ENCODE measurements at places on chromosomes 12 and 14. TPM values are rescaled to one million over a fixed set of nuclear protein-coding genes. Genes with fewer than 3 reads are reported as not detected.
A peak's percentile ranks its signal among the peaks of the same experiment; 100 is the strongest.

DNA sequence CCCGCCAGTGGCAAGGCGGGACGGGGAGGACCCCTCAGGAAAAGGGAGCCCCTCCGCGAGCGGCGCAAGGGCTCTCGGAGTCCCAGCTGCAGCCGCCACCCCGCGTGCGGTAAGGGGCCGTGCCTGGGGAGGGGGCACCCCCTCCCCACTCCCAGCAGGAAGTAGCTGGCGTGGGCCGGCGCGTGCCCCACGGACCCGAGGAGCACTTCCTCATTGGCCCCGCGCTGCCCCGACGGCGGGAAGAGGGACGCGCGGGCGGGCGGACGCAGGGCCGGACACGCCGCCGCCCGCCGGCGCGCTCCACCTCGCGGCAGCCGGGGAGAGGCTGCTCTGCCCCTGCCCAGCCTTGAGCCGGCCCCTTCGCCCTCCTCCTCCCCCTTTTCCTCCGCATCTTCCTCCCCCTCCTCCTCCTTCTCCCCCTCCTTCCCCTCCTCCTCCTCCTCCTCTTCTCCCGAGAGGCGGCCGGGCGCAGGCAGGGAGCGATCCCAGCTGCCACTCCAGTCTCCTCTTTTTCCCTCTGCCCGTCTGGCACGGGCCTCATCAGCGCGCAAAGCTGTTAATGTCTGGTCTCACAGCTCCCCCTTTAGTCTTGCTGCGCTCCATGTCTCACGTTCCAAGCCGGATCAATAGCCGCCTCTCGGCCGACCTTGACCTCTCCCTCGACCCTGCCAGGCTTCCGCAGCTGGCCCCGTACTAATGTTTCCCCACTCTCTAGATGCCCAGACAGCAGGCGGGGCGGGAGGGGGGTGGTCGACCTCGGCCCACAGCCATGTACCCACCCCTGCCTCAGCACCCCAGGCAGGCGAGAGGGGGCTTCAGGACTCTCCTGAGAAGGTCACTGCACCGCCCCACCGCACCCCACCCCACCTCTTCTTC, 2.6 kb upstream of the BCL11B start:
- peak; percentile 82 for DNase-seq

DNA sequence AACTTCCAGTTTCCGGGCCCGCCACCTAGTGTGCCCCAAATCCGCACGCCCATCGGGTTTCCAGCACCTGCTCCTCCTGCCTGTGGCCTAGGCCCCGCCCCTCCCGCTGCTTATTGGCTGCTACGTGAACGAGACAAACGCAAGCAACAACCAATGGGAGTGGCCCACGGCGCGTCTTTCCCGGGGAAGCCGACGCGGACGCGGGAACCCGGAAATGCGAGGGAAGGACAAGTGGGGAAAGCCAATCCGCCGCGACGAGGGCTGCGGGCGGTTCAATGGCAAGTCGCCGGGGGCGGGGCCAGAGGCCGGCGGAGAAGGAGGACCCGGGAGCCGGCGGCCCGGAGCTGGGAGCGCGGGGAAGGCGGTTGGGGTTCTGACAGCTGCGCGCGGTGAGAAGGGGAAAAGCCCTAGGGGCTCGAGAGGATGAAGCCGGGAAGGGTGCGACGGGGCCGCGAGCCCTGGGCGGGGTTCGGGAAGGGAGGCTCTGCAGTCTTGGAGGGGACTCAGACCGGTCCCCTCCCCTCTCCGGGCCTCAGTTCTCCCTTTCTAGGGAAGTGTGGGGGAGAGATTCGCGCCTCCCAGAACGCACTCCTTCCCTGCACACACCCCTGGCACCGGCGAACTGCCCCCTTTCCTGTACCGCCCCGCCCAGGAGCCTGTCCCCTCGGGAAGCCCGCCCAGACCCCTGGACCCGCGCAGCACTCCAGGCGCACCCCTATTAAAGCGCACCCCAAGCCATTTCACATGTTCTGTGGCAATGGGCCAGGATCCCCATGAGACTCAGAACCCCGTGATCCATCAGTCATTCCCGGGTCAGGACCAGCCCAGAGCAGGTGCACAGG, at the start of gene FICD:
Gene FICD (plus strand): TSS at position 305 of the 842 bp plus-strand sequence. CDS start 1,696 bp downstream, outside the sequence.
- peak; percentile 98 for DNase-seq

DNA sequence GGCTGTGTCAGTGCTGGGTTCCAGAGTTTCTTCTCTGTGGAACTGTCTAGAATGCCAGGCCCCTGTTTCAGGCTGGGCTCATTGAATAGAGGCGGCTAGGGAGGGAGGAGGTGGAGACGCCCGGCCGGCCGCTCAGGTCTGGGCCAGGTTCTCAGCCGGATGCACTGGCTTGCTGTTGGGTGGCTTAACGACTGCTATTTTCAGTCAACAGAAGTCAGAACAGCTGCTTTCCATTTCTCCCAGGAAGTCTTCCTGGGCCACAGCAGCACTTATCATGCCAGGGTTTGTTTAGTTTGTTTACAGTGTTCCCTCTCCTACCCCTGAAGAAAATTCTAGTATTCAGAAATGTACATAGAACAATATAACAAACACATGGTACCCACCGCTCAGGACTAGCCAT, 26.0 kb upstream of the VPS37B start:
- no peak for DNase-seq

DNA sequence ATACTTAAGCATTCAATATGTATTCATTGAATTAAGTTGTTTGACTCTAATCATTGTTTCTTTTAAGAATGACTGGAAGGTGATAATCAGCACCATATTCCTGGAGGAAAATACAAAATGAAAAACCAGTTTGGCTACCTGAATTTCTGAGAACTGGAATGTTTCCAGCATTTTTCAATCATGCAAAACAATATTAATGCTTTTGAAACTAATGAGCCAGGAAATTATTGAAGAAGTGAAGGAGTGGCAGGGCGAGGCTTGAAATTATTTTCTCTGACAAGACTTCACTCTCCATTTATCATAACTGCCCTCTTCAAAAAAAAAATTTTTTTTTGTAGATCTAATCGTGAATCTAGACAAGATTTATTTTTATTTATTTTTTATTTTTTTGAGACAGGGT, 19.0 kb downstream of the TMEM19 start:
- no peak for DNase-seq

GRCh38 chr14:55701638-55702037, 121.6 kb downstream of the KTN1 start:
- no peak for DNase-seq

DNA sequence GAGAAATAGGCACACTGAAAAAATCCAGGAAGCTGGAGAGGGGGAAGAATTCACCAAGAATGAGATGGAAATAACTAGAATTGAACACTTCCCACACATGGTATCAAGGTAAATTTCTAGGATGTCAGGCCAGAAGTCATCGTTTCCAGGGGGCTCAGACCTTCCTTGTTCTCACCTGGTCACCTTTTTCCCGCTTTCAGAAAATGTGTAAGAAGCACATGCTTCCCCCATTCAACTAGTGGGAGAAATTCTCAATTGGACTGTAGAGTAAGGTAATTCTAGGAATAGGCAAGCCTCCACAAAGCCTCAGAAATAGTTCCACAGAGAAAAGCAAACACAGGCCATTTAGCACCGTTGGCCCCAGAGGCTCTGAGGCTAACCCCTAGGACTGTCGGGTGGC, 2.8 kb upstream of the PTMS start:
- no peak for DNase-seq

- no peak for DNase-seq
Measured at GRCh38 chr12:40336573-40337199, 111.9 kb downstream of the LRRK2 start.

DNA sequence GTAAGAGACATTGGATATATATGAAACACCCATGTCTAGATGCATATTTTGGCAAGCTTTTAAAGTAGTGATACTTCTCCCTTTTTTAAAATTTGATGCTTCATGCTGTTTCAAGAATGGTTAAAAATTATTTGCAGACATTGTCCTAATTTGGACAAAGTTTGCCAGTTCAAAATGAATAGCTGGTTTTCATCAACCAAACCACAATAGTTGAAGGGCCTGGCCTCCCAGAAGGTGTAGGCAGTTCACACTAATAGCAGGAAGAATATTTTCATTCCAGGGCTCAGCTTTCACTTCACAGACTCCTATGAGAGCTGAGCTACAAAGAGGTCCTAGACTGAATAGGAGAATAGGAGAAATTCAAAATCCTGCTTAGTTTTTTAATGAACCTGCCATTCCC, 78.7 kb downstream of the STXBP6 start:
- DNase-seq: no peak

DNA sequence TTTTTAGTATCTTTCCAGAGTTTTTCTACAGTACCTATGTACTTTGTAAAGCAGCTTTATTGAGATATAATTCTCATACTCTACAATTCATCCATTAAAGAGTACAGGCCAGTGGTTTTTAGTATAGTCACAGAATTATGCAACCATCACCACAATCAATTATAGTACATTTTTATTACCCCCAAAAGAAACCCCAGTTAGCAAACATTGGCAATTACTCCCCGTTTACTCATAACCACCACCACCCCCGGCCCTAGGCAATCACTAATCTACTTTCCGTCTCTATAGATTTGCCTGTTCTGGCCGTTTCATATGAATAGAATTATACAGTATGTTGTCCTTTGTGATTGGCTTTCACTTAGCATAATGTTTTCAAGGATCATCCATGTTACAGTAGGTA, 119.8 kb downstream of the KICS2 start:
- no peak for DNase-seq

GRCh38 chr12:93361151-93361919, 16.4 kb upstream of the NUDT4 start:
- no peak for DNase-seq

DNA sequence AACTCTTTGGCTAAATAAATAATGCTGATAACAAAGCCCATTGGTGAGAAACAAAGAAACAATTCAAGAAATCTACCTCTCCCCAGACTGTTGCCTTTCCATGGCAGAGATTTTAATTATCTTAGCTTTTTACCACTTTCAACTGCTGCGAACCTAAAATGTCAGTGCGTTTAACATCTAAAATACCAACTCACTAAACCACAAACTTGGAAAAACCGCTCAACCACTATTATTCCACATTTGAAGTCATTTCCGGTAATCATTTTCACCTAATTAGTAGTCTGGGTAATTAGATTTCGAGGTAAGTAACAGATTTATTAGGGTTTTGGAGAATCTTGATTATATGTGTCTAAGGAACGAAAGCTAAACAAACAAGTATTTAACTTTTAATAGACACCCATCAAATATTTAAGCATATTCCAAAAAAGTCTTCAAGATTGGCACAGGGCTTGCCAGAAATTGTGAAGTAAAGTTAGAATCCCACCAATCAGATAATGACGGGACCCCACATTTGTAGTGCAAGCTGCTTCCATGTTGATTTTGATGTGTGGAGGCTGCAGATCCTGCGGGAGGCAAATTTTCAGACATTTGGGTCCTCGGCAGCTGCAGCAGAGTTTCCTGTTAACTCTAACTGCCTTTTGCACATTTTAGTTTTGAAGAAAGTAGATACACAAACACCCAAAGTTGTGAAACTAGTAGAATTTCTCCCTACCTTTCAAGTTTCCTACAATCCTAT, 4.1 kb downstream of the OTX2 start:
- no peak for DNase-seq

GRCh38 chr12:25859976-25860375, 98.5 kb upstream of the RASSF8 start:
- no peak for DNase-seq

DNA sequence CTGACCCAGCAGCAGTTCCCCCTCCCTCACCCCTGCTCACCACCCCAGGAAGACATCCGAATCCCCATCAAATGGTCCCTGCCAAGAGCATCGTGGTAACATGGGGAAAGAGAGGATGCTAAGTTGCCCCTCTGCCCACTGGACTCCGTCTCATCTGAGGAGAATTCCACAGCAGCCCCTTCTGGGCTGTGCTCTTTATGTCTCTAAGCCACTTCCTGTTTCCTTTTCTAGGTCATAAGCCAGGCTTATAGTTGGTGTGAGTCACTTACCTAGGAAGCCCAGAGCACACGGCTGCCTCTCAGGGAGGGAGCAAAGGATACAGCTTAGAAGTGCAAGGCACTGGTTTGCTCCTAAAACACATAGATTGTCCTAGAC, 76.0 kb downstream of the VCPKMT start:
- no peak for DNase-seq

- DNase-seq: no peak
Measured at GRCh38 chr12:1821805-1822204, 1.4 kb downstream of the LRTM2 start.

GRCh38 chr14:69328317-69328716, 68.4 kb downstream of the GALNT16 start:
- DNase-seq: no peak

- DNase-seq: no peak
Measured at GRCh38 chr14:105155071-105155651, 13.4 kb downstream of the JAG2 start.

DNA sequence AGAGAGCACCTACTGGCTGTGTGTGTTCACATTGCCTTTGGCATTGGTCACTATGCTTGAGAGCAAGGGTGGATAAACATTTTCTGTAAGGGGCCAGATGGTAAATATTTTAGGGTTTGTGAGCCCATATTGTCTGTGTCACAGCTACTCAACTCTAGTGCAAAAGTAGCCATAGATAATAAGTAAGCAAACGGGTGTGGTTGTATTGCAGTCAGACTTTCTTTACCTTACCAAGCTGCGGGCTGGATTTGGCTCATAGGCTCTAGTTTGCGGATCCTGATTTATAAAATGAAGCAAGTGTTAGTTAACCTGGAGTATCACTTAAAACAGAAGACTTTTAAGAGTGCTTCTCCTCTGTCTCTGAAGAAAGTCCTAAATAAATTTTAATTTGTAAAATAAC, 169.0 kb downstream of the KICS2 start:
- DNase-seq: no peak

GRCh38 chr12:6083601-6084000, 40.9 kb downstream of the VWF start:
- DNase-seq: no peak

DNA sequence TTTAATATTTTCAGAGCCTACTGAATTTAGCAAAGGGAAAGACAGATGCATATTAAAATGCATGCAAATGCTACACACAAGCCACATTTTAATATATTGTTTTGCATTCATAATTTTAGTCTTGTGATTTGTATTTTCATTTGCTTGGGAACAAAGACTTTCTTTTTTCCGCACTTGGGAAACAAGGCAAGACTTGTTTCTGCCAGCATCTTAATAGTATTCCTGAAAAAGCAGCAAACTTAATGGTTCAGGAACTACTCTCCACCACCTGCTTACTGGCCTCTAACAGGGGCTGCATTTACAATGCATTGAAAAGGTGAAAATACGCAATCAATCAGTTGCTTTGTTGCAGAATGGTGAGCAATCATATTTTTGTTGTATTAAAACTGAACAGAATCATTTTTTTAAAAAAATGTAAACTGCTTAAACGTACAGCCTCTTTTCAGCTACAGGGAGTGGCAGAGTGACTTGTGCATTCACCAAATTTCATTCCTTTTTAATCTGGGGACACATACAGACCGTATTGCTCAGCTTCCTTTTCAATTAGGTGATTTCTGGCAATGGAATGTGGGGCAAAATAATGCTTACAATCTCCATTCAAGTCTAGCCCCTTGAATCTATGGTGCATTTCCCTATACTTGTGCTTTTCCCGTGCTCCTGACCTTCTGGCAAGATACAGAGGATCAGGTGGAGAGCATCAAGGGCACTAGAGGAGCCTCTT, 144.1 kb upstream of the BTG1 start:
- no peak for DNase-seq

MGP gene
- polyA plus RNA-seq: 38.2 TPM

OTX2 gene
- polyA plus RNA-seq: not detected

NEUROD4 gene
- polyA plus RNA-seq: not detected

SERPINA10 gene
- 0.11 TPM for polyA plus RNA-seq

CPNE6 gene
- not detected for polyA plus RNA-seq

ST8SIA1 gene
- 5.7 TPM for polyA plus RNA-seq

OR4E2 gene
- polyA plus RNA-seq: not detected

APEX1 gene
- 334 TPM for polyA plus RNA-seq

MUCL1 gene
- not detected for polyA plus RNA-seq

Data from right renal cortex interstitium (tissue), 3 donors.